ENCODE measurements at places on chromosomes 13 and 19.

- no peak for DNase-seq
Observed at GRCh38 chr13:46031581-46032263, 20.8 kb downstream of the ZC3H13 start.

- DNase-seq: no peak
Observed at GRCh38 chr19:17555929-17556813, 722 bp downstream of the COLGALT1 start.

DNA sequence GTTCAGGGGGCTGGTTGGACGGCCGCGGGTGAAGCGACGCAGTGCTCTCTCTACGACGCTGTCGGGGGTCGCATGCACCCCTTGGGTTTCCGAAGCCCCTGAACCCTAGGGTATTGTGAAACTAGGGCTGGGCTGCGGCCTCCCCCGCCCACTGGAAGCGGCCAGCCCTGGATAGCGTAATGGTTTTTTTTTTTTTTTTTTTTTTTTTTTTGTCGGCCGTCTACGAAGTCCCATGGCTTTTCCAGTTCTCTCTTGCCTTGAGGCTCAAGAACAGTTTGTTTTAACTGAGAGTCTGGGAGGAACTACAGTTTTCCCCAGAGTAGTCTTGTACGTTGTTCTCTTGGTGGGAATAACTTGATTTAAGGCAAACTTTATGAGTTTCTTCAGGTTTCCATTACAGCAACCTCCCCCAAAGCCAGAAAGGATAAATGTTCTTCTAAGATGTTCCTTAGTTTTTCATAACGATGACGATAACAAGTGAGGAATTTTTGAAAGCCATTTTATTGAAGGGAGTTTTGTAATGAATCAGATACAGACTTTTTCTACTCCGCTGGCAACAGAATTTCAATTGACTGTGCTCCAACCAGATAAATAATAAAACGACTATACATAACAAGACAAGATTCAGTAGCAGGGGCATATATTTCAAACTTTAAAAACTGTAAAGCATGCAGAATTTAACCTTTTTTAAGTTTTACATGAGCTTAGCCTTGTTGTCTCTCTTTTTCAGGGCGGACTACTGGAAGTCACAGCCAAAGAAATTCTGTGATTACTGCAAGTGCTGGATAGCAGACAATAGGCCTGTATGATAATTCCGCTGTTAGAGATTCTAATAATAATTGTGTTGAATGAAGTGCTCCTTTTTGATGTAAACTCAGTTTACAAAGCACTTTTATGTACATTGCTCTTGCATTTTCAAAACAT lies 867 bp downstream of the WBP4 start:
- DNase-seq: no peak

- DNase-seq: no peak
Observed at GRCh38 chr13:28012383-28012782, 23.9 kb upstream of the URAD start.

DNA sequence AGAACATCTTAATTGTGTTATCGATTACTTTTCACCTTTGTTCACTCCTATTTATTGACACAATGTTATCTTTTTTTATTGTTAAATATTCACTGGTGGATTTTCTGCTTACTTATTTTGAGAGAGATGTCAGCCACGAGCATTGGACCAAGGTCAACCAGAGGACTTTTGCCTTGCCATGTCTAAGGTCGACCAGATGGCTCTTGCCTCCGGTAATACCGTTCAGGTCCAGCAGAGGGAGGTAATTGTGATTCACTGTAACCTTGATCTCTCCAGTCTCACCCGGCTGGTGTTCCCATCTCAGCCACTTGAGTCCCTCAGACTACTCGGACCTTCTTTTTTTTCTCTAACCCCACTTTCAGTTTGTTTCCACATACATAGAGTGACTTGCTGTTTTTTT lies 1438.1 kb downstream of the UQCRFS1 start:
- DNase-seq: no peak

GRCh38 chr13:49452725-49453457 lies 8.8 kb downstream of the SETDB2 start:
- DNase-seq: no peak

DNA sequence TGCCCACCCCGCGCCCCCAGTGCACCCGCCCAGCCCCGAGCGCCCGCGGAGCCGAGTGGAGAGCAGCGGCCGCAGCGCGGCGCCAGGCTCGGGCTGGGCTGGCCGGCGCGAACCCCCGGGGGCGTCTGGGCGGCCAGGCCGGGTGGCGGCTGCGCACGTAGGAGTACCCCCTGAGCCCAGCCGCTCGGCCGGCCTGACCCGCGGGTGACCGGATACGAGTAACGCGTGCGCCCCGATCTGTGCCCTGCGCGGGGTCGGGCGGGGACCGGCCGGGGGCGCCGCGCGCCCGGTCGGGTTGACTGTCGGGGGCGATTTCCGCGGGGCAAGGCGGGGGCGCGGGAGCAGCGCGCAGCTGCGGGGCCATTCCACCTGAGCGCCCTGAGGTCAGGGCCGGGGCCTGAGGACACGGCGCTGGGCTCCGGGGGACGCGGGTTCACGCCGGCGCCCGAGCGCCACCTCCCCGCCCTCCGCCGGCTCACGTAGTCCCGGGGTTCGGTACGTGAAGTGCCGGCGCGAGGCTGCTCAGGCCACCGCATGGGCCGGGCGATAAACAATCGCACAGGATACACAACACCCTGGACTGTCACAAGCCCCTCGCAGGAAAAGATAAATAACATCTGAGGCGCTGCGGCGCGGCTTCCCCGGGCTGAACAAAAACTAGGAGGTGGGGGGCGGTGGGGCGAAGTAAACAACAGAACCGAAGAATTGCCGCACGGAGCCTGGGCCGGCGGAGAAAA lies 37.6 kb upstream of the FLT1 start:
- DNase-seq: no peak

DNA sequence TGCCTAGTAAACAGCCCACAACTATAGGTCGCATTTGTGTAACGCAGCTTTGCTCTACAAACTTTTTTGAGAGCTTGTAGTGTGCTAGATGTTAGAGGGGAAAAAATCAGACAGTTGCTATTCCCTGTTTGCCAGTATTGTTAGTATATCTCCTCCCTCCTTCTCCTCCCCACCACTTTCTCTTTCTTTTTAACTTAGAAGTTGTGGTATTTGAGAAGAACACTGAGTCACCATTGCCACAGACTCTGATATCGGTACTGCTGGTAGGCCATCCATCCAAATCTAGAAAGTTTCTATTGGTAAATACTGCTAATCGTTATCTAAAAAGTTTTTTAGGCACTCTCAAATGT lies 666 bp downstream of the POMP start:
- DNase-seq: peak; percentile 26

- DNase-seq: peak; percentile 65
Observed at GRCh38 chr19:10390652-10391286, 10.4 kb upstream of the TYK2 start.

GRCh38 chr13:44306371-44307192 lies 67.0 kb upstream of the SERP2 start:
- peak; percentile 4 for DNase-seq

- no peak for DNase-seq
Observed at GRCh38 chr19:4577020-4577782, 17.7 kb upstream of the SEMA6B start.

DNA sequence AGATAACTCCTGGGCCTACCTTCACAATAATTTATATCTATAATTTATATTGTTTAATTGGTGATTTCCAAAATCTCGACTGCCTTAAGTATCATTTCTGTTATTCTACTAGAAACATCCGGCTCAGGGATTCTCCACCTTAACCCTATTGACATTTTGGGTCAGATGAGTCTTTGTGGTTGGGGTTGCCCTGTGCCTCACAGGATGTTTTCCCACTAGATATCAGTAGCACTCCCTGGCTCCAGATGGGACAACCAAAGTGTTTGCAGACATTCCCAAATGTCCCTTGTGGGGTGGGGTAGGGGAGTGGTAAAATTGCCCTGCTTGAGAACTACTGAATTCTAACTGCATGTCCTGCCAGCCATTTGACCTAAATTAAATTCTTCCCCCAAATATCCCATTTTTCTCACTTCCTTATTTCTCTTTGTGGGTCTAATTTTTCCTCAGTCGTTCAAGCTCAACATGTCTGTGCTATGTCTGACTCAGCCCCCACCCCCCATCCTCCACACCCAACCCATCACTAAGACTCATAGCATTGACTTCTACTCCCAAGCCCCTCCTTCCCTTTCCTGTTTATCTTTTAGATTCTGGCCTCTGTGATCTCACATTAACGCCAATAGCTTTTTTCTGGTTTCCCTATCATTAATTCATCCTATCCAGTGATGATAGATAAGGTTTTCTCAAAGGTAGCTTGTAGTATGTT lies 545.1 kb downstream of the EFNB2 start:
- no peak for DNase-seq

DNA sequence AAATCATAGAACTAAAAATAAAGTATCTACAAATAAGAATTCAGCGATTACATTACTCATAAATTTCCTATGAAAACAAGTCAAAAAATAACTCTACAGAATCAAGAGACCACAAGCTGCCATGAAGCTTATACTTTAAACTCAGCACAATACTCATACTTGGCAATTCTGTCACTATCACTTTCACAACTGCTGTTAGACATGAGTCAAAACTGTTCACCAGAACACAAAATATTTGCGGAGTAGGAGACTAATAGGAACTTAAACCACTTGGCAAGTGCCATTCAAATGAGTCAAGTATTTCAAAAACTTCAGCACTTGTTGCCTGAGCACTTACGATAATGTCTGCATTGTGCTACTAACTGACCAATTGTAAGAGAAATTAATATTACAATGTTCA lies 387.8 kb upstream of the GPC6 start:
- no peak for DNase-seq

- no peak for DNase-seq
Observed at GRCh38 chr19:15249972-15250639, 17.9 kb upstream of the EPHX3 start.

DNA sequence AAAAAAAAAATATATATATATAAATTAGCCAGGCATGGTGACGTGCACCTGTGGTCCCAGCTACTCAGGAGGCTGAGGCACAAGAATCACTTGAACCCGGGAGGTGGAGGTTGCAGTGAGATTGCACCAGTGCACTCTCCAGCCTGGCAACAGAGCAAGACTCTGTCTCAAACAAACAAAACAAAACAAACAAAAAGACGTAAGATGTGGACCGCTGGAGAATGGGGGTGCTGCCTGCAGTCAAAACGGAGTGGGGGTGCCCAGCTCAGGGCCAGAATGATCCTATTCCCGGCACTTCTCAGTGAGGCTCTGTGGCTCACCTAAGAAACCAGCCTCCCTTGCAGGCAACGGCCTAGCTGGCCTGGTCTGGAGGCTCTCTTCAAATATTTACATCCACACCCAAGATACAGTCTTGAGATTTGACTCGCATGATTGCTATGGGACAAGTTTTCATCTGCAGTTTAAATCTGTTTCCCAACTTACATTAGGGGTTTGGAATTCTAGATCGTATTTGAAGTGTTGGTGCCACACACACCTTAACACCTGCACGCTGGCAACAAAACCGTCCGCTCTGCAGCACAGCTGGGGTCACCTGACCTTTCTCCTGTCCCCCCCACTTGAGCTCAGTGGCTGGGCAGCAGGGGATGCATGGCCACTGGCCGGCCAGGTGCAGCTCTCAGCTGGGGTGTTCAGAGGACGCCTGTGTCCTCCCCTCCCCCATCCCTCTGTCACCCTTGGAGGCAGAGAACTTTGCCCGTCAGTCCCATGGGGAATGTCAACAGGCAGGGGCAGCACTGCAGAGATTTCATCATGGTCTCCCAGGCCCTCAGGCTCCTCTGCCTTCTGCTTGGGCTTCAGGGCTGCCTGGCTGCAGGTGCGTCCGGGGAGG lies at the start of gene F7:
Gene F7 (plus strand): TSS at position 760 of the 889 bp plus-strand sequence. CDS start 51 bp downstream, at position 811.
- DNase-seq: no peak

GRCh38 chr13:66886264-66886663 lies 343.9 kb downstream of the PCDH9 start:
- no peak for DNase-seq

DNA sequence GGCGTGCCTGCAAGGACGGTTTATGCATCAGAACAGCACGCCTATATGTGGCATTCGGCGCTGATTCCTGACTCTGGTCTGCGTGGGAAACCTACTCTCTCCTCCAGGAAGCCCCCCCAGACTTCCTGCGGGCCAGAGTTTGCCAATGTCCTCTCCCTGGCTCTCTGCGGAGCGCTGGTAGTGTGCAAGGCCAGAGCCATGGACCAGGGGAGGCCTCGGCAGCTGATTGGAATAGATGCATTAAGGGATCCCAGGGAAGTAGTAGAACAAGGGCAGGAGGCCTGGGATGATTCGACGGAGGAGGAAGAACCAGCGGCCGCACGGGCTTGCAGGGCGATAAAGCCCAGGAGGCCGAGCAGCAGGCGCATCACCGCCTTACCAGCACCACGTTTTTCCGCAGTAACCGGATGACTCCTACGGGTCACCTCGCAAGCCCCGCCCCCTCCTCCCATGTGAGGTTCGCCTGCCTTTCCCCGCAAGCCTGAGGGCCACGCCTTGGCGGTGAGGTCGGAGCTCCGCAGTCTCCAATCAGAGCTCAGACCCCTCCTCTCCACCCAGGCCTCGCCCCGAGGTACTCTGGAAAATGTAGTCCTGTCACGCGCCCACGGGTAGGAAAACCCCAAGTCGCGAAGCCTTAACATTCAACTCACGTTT lies 5.0 kb downstream of the CLEC11A start:
- DNase-seq: peak; percentile 63

DNA sequence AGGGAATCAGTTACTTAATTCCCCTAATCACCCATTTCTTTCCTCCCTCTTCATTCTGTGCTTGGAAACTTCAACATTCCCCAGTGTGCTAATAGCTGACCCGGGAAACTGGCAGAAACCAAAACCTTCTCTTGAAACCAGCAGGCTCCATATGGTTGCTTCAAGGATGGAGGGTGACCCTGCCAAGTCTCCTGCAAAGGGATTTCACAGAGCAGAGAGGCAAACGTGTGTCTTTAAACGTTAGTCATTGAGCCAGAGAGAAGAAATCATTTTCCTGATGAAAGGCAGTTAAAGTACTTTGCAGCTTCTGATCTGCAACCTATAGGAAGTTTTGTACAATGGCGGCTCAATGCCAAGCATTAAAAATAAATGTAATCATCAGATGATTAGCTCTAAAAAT lies 220.9 kb downstream of the POU4F1 start:
- no peak for DNase-seq

DNA sequence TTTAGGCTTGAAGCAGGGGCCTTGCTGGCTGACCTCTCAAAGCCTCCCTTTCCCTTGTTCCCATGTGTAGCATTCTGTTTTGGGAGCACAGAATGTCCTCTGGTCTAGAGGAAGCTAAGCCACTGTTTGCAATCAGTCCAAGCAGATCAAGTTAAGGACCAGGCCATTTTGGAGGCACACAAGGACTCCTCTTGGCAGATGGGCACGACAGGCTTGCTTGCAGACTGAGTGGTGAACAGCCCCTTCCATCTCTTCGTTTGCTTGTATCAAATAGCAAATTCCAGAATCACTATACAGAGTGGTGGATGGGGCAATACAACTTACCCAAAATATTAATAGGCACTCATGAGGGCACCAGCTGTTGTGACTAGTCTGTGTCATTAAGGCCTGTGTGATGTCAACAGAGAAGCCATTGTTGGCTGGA lies 215.5 kb upstream of the SERP2 start:
- no peak for DNase-seq

GRCh38 chr19:11519138-11519537 lies 9.8 kb downstream of the ECSIT start:
- no peak for DNase-seq

Measured in CD4-positive, alpha-beta T cell treated with Interleukin-6 at 100 ng/mL for 8 hours (primary cell).